ENCODE measurements at places on chromosomes 2 and 18. TPM values are rescaled to one million over a fixed set of nuclear protein-coding genes. Genes with fewer than 3 reads are reported as not detected.

GRCh38 chr2:197498235-197498936, 1.3 kb downstream of the HSPD1 start:
- no peak for DNase-seq

RPL31 gene
- total RNA-seq: 2,026 TPM

GRCh38 chr2:233650981-233651380, 14.7 kb downstream of the UGT1A10 start:
- no peak for DNase-seq

DNA sequence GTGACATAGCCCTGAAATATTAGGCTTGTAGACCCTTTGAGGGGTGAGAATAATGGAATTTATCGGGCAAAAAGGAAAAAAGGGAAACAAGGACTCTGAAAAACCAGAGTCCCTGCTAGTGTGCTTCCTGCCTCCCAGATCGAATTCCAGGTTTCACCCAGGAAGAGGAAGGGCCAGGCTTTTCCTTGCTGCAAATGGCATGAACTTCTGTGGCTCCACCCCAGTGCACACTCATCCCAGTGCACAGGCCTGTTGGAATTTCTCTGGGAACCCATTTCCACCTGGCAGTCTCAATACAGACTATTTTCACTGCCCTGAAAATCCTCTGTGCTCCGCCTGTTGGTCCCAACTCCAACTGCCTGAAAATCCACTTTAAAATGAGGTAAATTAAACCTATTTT, 29.9 kb downstream of the C18orf54 start:
- no peak for DNase-seq
